Naive B cell (primary cell): ENCODE measurements at places on chromosomes 5 and 9.

- no peak for DNase-seq
These were observed 675 bp upstream of the SPAAR start for GRCh38 chr9:35908504-35909125.

GRCh38 chr9:130423272-130423671 is 21.5 kb upstream of the ASS1 start:
- DNase-seq: no peak

GRCh38 chr5:31731710-31732301 is 92.9 kb downstream of the PDZD2 start:
- no peak for DNase-seq

- no peak for DNase-seq
These were observed 666.3 kb downstream of the DNAH5 start for GRCh38 chr5:13278148-13278547.

- DNase-seq: no peak
These were observed 21.5 kb upstream of the CAST start for GRCh38 chr5:96640696-96641095.

GRCh38 chr5:58462623-58463230 is 2.8 kb upstream of the PLK2 start:
- peak; percentile 56 for DNase-seq

- DNase-seq: no peak
These were observed 134.2 kb upstream of the GAS1 start for GRCh38 chr9:87081503-87081902.

- no peak for DNase-seq
These were observed 29.3 kb downstream of the PRRC2B start for GRCh38 chr9:131423171-131423581.

GRCh38 chr9:25752398-25752797 is 74.2 kb upstream of the TUSC1 start:
- no peak for DNase-seq

- DNase-seq: no peak
These were observed 47.3 kb downstream of the PFDN1 start for GRCh38 chr5:140255460-140256157.

DNA sequence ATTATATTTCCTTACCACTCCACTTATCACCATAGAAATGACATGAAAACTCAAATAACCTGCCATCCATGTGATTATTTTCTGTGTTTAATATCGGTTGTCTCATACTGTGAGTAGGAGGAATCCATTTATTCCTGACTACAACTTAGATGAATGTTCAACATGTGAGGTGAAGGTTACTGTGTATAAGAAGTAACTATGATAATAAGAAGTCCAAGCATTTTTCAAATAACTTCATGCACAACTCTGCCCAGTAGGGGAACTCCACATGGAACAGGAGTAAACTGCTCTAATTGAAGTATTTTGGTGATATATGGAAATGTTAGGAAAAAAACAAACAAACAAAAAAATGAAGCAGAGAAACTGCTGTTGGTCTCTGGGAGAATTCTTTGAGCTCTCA is 447.5 kb upstream of the GRIN3A start:
- no peak for DNase-seq

- no peak for DNase-seq
These were observed 165.4 kb upstream of the RAI14 start for GRCh38 chr5:34490506-34491250.

DNA sequence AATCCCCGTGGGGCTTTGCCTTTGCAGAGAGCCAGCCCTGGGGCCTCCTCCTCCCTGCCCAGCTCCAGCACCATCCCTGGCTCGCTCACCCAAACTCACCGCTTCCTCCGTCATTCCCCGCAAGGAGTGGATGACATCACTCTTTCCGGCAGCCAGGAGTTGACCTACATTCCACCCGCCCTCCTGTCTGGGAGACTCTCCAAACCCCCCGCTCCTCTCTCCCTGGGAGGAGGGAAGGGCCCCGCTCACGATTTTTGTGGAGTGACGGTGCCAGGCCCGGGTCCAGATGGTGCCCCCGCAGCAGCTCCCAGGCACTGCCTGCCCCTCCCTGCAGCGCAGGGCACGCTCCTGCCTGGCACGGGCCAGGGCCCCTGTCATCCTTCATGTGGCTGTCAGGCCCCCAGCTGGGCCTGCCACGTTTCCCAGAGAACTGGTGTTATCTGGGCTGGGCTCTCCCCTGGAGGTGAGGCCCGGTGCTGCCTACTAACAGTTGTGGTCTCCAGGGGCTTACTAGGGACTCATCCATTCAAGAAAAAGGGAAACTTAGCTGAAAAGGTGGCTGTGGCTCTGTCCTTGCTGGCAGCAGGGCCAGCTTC is 52.3 kb downstream of the NTNG2 start:
- no peak for DNase-seq

GRCh38 chr5:65539827-65540226 is 23.1 kb downstream of the CENPK start:
- no peak for DNase-seq

- DNase-seq: no peak
These were observed at the start of gene CER1 for GRCh38 chr9:14722391-14723035. Gene CER1 (minus strand): TSS chr9:14722733. CDS start chr9:14722672, 61 bp downstream.

GRCh38 chr5:151257731-151258181 is 4.8 kb downstream of the GM2A start:
- DNase-seq: peak; percentile 69

GRCh38 chr5:67748165-67748690 is 467.3 kb upstream of the PIK3R1 start:
- DNase-seq: no peak

DNA sequence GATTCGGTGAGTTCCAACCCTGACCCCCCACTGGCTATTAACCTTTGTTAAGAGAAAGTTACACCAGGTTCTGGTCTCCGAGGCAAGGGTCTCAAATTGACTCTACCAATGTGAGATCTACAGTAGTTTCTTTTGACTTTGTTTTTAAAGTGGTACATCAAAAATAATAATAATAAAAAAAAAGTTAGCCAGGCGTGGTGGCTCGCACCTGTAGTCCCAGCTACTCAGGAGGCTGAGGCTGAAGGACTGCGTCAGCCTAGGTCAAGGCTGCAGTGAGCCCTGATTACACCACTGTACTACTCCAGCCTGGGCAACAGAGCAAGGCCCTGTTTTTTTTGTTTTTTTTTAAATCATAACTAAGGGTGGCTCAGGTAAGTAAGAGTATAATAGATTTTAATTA is 1.0 kb upstream of the KLF9 start:
- no peak for DNase-seq

DNA sequence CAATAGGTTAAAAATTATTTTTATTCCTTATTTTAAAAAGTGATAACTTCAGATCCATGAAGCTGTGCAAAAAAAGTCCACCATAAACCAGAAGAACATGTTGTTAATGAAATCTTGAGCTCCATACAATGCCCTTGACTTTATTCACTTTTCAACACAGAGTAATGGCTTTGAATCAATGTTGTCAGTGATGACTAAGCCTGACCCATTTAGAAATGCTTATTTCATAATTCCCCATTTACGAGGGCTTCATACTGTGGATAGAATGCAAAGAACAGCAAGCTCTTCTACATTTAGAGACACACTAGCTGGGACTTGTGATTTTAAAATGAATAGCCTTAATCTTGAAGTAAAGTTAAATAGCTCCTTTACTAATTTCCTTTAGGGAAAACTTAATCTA is 25.7 kb upstream of the IL9 start:
- no peak for DNase-seq

DNA sequence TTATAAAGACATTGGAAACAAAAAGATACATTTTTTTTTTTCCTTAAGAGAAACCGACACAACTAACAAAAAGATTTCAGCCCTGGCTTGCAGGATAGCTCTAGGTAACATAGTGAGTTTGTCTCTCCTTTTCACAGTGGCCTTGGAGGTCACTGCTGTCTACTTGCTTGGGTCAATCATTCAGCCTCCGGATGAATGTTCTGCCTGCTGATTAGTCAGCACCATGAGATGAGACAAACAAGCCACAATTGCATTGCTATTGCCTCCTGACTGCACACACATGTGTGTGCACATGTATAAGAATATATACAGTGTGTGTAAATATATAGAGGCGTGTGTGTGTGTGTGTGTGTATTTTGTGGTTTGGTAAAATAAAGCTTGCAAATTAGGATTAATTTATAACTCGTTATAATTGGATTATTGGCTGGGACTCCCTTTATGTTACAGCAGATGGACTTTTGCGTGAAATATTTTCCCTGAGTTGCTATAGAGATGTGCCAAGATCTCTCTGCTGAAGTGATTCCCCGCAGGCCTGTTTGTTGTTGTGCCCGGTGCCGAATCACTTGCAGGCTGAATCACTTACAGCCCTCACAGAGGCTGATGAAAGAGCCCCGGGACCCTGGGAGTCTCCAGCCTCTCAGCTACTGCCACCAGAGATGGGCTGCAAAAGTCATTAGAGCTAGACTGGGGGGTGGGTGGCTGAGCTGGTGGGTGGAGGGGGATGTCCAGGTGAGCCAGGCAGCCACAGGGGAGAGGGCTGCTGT is 161.2 kb downstream of the FGF18 start:
- no peak for DNase-seq

DNA sequence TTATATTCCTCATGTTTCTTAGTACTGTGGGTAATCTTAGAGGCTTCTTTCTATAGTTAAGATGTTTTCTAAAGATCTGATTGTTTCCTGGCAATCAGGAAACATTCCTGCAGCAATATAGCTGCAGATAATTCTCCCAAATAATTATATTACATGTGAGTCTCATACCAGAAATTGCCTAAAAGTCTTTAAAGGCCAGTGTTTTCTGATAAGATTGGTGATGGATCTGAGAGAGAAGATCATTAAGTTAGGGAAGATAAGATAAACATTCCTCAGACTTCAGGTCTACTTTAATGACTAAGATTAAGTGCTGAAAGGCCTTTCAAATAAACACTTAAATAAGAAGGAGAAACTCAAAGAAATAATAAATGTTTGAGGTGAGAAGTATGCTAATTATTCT is 107.7 kb upstream of the DAB2 start:
- no peak for DNase-seq

DNA sequence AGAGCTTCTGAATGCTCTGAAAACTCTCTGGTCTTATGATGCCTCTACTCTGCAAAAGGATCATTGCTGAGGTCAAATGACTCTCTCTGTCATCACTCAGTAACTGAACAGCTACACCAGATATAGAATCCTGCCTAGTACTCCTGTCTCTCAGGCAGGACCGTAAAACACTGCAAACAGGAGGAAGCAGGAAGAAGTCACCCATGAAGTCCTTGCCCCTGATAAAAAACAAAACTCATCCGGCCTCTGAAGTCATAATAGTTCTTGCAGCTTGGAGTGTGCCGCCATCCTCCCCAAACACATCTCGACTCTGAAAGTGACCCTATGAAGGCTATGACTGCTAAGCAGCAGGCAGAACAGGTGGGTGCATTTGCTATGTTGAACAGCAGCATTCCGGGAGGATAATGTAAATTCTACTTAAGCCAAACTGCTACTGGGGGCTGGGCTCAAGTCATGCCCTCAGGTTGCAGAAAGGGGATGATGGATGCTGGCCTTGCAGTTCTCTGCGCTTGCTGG is 81.9 kb upstream of the FAM169A start:
- DNase-seq: no peak

- DNase-seq: no peak
These were observed 35.2 kb upstream of the SLC36A2 start for GRCh38 chr5:151382576-151382975.

DNA sequence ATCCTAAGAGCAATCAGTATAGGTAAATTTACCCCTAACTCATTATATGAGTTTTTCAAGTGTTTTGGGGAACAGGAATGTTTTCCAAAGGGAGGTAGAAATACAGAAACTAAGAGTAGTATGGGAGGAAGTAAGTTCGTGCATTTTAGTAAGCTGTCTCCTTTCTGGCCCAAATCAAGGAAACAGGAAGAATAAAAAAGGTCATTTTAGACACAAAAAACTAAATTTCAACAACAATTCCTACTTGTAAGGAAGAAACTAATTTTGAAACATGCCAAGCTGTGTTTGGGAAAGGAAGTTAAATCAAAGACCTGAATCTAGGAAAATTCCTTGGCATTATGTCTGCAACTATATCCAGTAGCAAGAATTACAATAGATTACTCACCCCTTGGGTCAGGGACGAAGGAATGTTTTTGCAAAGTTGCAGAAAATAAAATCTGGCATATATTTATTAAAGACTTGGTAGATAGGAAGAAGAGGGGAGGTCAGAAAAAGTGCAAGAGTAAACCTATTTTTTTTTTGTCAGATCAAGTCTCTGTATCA is 6.5 kb upstream of the RPS6 start:
- DNase-seq: no peak

DNA sequence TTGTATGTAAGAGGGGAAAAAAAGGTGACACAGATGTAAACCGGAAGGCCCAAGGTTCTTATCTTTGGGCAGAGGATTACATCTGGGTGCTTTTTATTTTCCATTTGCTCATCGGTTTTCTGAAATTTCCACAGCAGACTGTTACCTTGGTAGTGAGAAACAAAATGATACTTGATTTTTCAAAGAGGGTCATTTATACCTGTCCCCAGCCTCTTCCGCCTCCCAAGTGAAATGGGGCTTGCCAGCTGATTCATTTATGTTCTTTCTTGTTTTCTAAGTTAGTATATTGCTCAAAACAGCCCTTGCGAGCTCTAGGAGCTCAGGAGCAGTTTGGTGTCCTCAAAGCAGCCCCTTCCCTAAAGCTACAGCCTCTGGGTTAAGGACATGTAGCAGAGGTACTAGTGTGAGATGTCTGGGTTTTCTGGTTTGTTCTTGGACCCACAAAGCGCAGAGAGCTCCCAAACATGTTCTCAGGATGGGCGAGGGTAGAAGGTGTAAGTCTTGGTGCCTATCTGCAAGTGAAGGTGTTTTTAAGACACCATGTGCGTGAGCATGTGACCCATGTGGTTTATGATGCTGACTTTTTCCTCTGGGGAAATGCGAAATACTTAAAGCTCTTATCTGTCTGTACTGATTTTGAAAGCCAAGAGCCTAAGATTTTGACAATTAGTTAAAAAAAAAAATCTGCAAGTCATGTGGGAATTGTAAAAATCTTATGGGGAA is 38.3 kb downstream of the DAPK1 start:
- DNase-seq: no peak

GRCh38 chr5:180208038-180208434 is 975 bp downstream of the RASGEF1C start:
- DNase-seq: no peak

DNA sequence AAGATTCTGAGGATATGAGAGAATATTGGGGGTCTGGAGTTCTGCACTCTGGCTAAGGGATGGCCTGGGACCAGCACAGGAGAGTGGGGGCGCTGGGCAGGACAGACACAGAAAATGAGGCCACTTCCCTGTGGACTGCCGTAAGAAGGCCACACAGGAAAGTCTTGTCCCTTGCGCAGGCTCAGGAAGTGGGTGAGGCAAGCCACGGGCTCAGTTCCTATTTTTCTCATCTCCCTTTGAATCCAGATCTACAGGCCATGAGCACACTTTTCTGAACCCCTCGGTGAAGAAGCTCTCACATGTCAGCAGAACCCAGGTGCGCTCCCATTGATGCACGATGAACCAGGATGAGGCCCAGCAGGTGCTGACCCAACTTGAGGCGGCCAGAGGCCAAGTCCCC is 207.4 kb downstream of the AGTPBP1 start:
- no peak for DNase-seq

GRCh38 chr5:142544071-142544753 is 141.7 kb downstream of the FGF1 start:
- no peak for DNase-seq

DNA sequence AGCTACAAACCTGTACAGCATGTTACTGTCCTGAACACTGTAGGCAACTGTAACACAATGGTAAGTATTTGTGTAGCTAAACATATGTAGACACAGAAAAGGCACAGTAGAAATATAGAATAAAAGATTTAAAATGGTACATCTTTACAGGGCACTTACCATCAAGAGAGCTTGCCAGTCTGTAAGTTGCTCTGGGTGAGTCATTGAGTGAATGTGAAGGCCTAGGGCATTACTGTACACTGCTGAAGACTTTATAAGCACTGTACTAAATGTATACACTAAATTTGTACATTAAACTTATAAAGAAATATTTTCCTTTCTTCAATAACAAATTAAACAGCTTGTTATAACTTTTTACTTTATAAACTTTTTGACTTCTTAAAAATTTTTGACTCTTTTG is 20.5 kb downstream of the ADRB2 start:
- no peak for DNase-seq
